Naive B cell (primary cell): ENCODE measurements at places on chromosomes 5 and 9.

DNA sequence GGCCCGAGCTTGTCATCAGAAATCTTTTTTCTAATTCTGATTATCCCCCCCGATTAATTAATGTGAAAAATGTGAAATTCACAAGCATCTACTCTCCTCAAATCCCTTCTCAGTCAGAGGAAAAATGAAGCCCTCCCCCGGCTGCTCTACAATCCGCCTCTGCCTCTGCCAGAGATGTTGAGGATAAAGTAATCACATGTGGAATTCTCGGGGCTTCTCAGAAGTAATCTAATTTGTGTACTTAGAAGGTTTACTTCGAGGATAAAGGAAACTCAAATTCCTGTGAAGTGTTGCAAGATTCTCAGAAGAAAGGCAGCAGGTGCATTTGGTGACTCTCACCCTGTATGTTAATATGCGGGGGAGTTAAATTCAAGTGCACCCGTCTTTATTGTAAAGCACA lies 726.1 kb upstream of the ADAMTS16 start:
- no peak for DNase-seq

GRCh38 chr5:68428231-68428811 lies 212.8 kb downstream of the PIK3R1 start:
- no peak for DNase-seq

- DNase-seq = no peak
These were observed 151.9 kb downstream of the ELAVL2 start for GRCh38 chr9:23674016-23674585.

DNA sequence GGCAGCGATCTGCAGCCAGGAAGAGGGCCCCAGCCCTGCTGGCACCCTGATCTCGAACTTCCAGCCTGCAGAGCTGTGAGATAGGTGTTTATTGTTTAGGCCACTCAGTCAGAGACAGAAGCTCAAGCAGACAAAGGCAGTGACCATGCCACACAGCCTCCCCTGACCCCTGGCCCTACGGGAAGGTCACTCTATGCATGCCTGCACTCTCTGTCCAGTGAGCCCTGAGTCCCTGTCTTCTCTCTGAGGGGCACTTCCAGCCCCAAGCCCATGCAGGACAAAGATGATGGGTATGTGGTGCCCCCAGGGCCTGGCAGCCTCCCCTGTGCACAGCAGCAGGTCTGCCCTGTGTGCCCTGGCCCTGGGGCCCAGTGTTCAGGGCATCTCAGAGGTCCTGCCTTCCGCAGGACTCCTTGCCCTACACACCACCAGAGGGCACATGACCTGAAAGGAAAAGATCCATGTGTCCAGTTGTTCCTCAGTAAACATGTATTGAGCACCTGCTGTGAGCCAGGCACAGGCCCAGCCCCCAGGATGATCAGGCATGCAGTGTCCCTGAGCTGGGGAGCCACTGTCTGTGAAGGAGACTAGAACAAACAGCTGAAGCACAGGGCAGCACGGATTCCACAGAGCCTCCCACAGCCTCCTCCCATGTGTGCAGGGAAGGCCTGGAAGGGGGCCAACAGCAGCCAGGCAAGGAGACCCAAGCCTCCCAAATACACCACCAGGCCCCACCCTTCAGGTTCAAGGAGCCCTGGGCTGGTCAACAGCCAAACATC lies 109.3 kb downstream of the ATPSCKMT start:
- no peak for DNase-seq

DNA sequence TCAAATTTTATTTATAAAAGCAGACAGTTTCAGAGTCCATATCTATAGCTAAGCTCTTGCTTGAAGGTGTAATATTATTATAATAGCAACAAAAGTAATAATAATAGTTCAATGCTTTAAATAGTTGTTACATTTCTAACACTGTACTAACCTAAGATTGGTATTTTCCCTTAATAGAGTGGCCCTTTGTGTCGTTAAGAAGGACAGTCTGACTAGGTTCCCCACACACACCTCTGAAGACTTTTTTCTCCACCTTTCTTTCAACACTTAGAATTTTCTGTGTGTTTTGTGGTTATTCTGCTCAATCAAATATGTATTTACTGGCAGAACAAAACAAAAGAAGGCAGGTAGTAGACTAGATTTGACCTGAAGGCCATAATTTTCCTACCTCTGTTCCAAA lies 223.2 kb upstream of the ACO1 start:
- no peak for DNase-seq

- no peak for DNase-seq
These were observed 181.2 kb upstream of the DMAC1 start for GRCh38 chr9:7980691-7981289.

DNA sequence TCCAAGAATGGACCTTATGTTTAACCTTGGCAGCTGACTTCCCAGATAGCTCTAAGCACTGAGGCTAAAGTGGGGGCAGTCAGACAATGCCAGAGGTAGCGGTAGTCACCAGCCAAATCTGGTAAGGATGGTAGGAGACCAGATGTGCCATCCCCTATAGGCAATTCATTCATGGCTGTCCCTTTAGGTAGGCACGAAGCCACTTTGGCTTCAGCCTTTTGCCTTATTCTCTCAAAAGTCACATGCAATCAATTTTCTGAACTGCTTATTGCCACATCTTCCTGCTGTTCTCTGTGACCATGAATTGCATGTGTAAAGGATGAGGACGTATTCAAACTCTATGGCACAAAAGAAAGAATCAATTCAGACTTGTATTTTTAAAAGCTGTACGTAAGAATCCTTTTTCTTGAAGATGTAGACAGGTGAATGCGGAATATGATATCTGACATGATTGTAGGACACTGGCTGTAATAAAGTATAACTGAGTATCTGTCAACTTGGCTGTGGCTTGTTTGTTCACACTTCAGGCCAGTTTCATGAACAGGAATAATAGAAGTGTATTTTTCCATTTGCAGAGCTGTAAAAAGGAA lies 611.7 kb downstream of the NR2F1-AS1 start:
- no peak for DNase-seq

DNA sequence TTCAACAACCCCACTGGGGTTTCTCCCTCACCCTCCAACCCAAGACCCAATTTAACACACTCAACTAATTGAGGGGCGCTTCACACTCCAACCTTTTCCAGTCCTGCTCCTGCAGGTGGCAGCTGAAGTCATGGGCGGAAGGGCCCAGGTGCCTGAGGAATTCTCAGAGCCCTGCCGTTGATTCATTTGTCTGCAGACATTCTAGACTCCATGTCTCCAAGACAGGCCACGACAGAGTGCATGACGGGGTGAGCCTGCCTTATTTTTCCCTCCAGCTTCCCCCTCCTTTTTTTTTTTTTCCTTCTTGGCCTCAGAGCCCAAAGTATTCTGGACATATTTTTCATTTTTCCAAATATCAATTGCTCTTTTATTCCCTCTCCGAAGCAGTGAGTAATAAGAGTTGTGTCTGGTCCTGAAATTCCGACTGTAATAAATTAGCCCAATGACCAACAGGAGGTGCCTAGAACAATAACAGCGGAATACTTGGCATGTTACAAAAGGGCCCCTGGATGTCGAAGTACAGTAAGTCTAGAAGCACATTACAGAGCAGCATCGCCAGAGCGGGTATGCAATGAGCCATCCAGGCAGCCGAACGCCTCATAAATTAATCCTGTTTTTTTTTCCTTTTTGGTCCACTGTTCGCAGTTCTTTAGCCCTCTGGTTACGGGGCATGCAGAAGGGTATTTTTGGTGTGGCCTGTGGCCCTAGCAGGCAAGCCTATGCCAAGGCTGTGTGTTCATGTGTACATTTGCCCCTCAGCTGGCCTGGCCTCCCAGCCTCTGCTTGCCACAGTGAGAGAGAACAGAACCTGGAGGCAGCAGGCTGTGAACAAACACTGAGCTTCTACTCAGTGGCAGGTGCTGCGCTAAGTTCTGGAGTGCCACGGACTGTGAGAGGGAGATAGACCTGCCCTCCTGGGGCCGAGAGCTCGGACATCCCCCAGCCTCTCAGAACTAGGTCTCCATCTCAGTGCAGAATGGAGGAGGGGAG lies 8.6 kb upstream of the SMIM23 start:
- no peak for DNase-seq

DNA sequence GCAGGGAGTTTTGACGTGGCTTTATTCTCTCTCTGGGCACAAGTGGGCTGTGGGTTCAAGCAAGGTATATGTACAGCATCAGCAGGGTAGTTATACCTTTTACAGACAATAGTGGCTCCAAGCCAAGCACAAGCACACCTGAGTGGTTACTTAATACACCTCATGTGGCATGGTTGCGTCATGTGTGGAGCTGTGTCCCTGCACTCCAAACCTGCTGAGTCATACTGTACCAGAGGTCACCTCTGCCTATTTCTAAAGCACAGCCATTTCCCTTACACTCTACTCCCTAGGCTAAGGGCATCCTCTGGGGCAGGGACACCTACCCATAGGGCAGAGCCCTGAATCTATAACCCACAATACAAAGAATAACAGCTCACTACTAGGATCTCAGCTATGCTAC lies 147.3 kb downstream of the OSTF1 start:
- DNase-seq = no peak

GRCh38 chr9:11064909-11065308 lies 452.1 kb upstream of the PTPRD start:
- no peak for DNase-seq

DNA sequence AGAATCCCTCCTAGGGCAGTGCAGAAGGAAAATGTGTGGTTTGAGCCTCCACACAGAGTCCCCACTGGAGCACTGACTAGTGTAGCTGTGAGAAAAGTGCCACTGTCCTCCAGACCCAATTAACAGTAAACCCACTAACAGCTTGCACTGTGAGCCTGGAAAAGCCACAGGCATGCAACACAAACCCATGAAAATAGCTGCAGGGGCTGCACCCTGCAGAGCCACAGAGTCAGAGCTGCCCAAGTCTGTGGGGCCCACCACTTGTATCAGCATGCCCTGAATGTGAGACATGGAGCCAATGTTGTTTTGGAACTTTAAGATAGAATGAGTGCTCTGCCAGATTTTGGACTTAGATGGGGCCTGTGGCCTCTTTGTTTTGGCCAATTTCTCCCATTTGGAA lies 119.8 kb upstream of the CDH9 start:
- no peak for DNase-seq

DNA sequence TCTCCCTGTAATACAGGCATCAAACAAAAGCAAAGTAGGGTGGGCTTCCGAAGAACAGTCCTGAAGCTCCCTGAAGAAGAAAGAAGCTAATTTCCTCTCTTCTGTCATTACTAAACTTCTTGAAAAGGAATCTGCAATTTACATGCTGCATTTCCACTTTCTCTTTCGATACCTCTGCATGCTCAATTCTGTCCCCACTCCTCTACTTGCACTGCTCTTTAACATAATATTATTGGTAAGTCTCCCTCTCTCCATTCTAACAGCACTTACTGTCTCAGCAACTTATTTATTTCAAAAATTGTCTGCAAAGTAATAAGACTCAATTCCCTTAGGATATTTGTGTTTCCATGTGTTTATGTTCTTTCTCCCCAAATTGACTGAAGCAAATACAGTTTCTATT lies 3.9 kb upstream of the PLPP1 start:
- DNase-seq = no peak

GRCh38 chr5:138668451-138669380 lies 84.5 kb upstream of the CTNNA1 start:
- DNase-seq = no peak

DNA sequence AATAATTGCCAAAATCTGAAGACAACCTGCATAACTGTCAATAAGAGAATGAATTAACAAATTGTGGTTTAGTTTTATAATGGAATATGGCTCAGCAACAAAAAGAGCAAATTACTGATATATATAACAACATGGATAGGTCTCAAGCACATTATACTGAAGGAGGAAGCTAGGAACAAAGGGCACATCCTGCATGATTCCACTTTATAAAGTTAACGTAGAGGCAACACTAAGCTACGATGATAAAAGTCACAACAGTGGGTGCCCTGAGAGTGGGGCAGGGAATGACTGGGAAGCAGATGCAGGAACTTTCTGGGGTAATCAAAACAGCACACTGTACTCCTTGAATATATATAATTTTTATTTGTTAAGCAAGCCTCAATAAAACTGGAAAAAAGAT lies 165.2 kb downstream of the RMI1 start:
- no peak for DNase-seq

GRCh38 chr5:115243412-115243811 lies 19.3 kb downstream of the PGGT1B start:
- DNase-seq = no peak

DNA sequence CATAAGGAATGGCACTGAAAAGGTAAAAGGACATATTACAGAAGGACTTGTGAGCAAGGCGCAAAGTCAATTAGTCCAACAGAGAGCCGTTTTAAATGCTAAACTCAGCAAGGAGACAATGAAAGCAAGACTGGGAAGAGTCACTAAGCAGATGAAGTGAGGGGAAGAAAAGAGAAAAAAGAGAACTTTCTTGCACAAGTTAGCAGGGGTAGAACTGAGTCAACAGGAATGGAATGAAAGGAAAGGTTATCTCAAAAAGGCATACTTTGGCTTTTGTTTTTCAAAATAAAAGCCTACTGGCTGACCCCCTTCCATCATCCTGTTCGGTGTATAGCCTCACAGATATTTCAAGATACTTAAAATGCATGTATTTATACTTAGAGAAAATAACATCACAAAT lies 75.0 kb downstream of the NR6A1 start:
- no peak for DNase-seq

DNA sequence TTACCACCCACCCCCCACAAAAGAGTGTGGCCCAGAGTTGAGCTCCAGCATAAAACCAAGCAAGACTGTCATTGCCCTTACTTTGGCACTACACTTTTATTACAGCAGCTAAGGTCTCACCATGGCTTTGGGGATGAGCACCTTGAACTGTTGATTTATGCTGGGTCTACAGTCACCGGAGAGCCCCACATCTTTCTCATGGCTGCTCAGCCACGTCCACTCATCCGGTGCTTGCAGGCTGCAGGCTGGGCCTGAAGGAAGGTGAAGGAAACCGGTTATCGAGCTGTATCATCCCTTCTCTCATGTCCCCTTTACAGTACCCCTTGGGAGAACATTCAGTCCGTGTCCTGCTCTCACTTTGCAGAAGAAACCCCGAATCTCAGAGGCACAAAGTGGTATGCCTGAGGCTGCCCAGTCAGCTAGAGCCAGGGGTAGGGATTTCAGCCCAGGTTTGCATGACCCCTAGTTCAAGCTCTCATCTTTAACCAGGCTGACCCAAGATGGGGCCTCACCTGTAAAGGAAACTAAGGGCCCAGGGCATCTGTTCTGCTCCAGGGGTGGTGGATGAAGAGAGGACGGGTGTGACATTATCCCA lies 11.6 kb downstream of the TMOD1 start:
- no peak for DNase-seq

- DNase-seq = peak; percentile 4
These were observed 148.0 kb downstream of the RORB start for GRCh38 chr9:74645007-74645639.
